ENCODE measurements at places on chromosomes 7 and 10. TPM values are rescaled to one million over a fixed set of nuclear protein-coding genes. Genes with fewer than 3 reads are reported as not detected.

GRCh38 chr10:63627396-63627795, 106.2 kb downstream of the REEP3 start:
- H3K27ac ChIP-seq, result peak overlapping the region; percentile 89
- H3K27me3 ChIP-seq, result no peaks in the 10 kb centered on the region
- H3K4me3 ChIP-seq, result no peak overlapping the region
- no peaks in the 10 kb centered on the region for H3K4me1 ChIP-seq
- DNase-seq, result no peak

GRCh38 chr10:132487241-132488135, 50.1 kb upstream of the INPP5A start:
- no peaks in the 10 kb centered on the region for H3K36me3 ChIP-seq
- H3K27ac ChIP-seq, result no peak overlapping the region
- H3K4me3 ChIP-seq, result no peak overlapping the region
- no peaks in the 10 kb centered on the region for H3K4me1 ChIP-seq

- no peak for DNase-seq
- H3K27ac ChIP-seq, result no peak overlapping the region
- H3K36me3 ChIP-seq, result no peaks in the 10 kb centered on the region
- no peaks in the 10 kb centered on the region for H3K27me3 ChIP-seq
Measured at GRCh38 chr10:65234261-65234660, 1691.6 kb upstream of the LRRTM3 start.

- H3K36me3 ChIP-seq, result no peaks in the 10 kb centered on the region
- H3K4me1 ChIP-seq, result no peaks in the 10 kb centered on the region
- H3K27me3 ChIP-seq, result no peaks in the 10 kb centered on the region
- DNase-seq, result no peak
- no peak overlapping the region for H3K27ac ChIP-seq
Measured at GRCh38 chr7:138785587-138786437, 12.0 kb upstream of the TMEM213 start.

- no peak overlapping the region for H3K27ac ChIP-seq
- no peaks in the 10 kb centered on the region for H3K4me1 ChIP-seq
- DNase-seq, result no peak
- H3K4me3 ChIP-seq, result no peak overlapping the region
- no peaks in the 10 kb centered on the region for H3K27me3 ChIP-seq
Measured at GRCh38 chr10:120387326-120387725, 69.7 kb upstream of the PLPP4 start.

GRCh38 chr10:30047430-30047829, 12.0 kb downstream of the JCAD start:
- H3K4me1 ChIP-seq, result no peaks in the 10 kb centered on the region
- no peak overlapping the region for H3K27ac ChIP-seq
- H3K27me3 ChIP-seq, result no peaks in the 10 kb centered on the region
- DNase-seq, result no peak

GRCh38 chr7:24779283-24779655, 22.0 kb upstream of the GSDME start:
- H3K4me3 ChIP-seq, result no peak overlapping the region
- no peaks in the 10 kb centered on the region for H3K27me3 ChIP-seq
- no peak for DNase-seq
- H3K4me1 ChIP-seq, result no peaks in the 10 kb centered on the region
- H3K36me3 ChIP-seq, result no peaks in the 10 kb centered on the region

- no peaks in the 10 kb centered on the region for H3K36me3 ChIP-seq
- no peaks in the 10 kb centered on the region for H3K4me1 ChIP-seq
- DNase-seq, result no peak
- H3K27me3 ChIP-seq, result no peaks in the 10 kb centered on the region
- H3K4me3 ChIP-seq, result no peak overlapping the region
- no peak overlapping the region for H3K27ac ChIP-seq
Measured at GRCh38 chr10:124005991-124006392, 87.4 kb downstream of the CHST15 start.

- H3K36me3 ChIP-seq, result no peaks in the 10 kb centered on the region
- DNase-seq, result no peak
- no peak overlapping the region for H3K27ac ChIP-seq
- H3K4me3 ChIP-seq, result no peak overlapping the region
- no peaks in the 10 kb centered on the region for H3K4me1 ChIP-seq
- H3K27me3 ChIP-seq, result no peaks in the 10 kb centered on the region
Measured at GRCh38 chr7:12220389-12221046, 9.4 kb downstream of the TMEM106B start.

- no peak overlapping the region for H3K4me3 ChIP-seq
- H3K27me3 ChIP-seq, result no peaks in the 10 kb centered on the region
- H3K27ac ChIP-seq, result no peak overlapping the region
- DNase-seq, result no peak
- no peaks in the 10 kb centered on the region for H3K4me1 ChIP-seq
- no peaks in the 10 kb centered on the region for H3K36me3 ChIP-seq
Measured at GRCh38 chr10:83075815-83076355, 1063.4 kb upstream of the GHITM start.

DNA sequence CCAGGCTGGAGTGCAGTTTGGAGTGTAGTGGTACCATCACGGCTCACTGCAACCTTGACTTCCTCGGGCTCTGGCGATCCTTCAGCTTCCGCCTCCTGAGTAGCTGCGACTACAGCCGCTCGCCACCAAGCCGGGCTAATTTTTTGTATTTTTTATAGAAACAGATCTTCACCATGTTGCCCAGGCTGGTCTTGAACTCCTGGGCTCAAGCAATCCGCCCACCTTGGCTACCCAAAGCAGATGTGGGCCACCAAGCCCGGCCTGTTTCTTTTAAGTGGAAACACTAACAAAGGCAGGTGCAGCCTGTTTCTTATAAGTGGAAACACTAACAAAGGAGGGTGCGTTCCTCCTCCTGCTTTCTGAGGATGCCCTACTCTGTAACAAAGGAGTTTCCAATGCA, 18.2 kb downstream of the PRF1 start:
- no peaks in the 10 kb centered on the region for H3K27me3 ChIP-seq
- no peak overlapping the region for H3K27ac ChIP-seq
- H3K4me3 ChIP-seq, result no peak overlapping the region

DNA sequence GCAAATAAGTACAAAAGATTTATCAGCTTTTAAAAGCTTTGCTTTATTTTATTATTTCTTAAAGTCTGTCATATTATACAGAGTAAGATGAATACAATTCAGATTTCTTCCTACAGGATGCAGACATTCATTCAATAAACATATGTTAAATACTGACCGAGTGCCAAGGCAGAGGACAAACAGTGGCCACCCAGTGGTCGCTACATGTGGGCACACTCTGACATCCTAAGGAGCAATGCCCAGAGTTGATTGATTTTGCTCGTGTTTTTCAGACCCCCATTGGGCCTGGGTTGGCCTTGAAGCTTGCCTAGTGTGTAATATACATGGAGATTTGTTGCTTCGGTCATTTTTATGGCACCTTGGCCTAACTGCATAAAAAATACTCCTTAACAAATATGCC, 201.2 kb downstream of the CCDC3 start:
- H3K27ac ChIP-seq, result no peak overlapping the region
- no peaks in the 10 kb centered on the region for H3K36me3 ChIP-seq
- H3K4me1 ChIP-seq, result no peaks in the 10 kb centered on the region
- no peak for DNase-seq

- H3K27me3 ChIP-seq, result no peaks in the 10 kb centered on the region
- H3K36me3 ChIP-seq, result no peaks in the 10 kb centered on the region
- H3K27ac ChIP-seq, result no peak overlapping the region
- H3K4me3 ChIP-seq, result no peak overlapping the region
- DNase-seq, result no peak
- no peaks in the 10 kb centered on the region for H3K4me1 ChIP-seq
Measured at GRCh38 chr10:23081221-23081750, 14.1 kb upstream of the MSRB2 start.

DNA sequence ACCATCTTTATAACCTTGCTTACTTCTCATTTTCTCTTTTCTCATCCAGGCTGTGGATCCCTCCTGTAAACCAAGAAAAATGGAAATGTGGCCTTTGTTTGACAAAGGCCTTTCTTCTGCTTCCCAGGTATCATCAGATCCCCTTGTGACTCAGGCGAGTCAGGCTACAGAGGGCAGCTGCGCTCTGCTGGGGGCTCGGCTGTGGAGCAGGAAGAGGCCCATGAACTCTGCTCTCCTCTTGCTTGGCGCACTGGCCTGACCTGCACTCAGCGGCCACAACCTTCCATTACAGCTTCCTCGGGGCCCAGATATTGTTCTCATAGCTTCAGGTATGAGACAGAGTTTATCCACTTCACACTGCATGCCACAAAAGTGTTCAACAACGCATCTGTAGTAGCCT, 457.6 kb upstream of the COBL start:
- H3K4me1 ChIP-seq, result no peaks in the 10 kb centered on the region
- DNase-seq, result no peak
- no peak overlapping the region for H3K4me3 ChIP-seq

DNA sequence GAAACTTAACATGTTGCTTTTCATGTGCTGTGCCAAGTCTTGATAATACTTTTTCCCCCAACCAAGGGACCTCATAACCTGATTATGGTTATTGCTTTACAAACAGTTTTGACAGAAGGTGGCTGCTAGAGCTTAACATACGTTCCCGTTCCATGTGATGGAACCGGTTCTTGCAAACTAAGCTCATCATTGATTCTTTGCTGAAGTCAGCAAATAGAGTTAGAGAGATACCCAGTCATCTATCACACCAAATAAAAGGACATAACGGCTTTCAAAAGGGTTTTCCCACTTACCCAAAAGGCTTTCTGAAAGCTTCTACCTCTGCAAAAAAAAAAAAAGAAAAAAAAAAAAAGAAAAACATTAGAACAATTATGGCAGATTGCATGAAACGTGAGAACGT, 230.3 kb upstream of the MDFIC start:
- H3K4me3 ChIP-seq, result no peak overlapping the region
- DNase-seq, result no peak
- H3K36me3 ChIP-seq, result no peaks in the 10 kb centered on the region
- no peaks in the 10 kb centered on the region for H3K4me1 ChIP-seq

GRCh38 chr7:116135306-116135705, 75.0 kb upstream of the TES start:
- no peaks in the 10 kb centered on the region for H3K4me1 ChIP-seq
- DNase-seq, result no peak
- no peaks in the 10 kb centered on the region for H3K27me3 ChIP-seq

DNA sequence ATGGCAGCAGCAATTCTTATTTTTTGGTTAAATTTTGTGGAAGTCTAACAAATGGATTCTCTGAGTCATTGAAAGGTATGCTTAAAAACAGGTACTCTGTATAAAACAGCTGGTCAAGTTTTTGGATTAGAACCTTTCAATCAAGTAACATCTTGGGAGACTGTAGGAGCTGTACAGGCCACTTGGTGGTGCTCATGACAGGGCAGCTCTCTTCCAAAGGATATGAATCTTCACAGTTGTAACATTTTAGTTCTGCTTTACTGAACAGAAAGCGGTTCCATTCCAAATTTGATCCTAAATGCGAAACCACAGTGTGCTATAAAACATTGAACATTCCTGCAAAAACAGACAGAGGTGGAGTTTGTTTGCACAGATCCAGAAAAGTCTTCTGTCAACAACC, 44.5 kb upstream of the AGR3 start:
- H3K36me3 ChIP-seq, result no peaks in the 10 kb centered on the region
- no peak for DNase-seq
- H3K4me3 ChIP-seq, result no peak overlapping the region
- H3K27me3 ChIP-seq, result no peaks in the 10 kb centered on the region
- no peaks in the 10 kb centered on the region for H3K4me1 ChIP-seq
- no peak overlapping the region for H3K27ac ChIP-seq

DNA sequence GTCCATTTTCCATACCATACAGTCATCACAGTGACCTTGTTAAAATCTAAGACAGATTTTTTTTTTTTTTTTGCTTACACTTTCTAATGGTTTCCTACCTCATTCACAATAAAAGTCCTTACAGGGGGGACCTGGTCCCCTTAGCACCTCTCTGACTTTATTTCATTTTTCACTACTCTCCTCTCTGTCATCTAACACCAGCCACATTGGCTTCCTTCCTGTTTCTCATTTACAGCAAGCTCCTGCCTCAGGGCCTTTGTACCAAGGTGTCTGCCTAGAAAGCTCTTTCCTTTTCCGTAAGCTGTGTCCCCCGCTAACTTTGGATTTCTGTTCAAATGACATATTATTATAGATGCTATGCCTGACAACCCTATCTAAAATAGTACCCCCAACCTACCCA, 27.7 kb downstream of the CC2D2B start:
- no peaks in the 10 kb centered on the region for H3K27me3 ChIP-seq
- DNase-seq, result no peak
- H3K4me3 ChIP-seq, result no peak overlapping the region
- H3K4me1 ChIP-seq, result no peaks in the 10 kb centered on the region
- no peaks in the 10 kb centered on the region for H3K36me3 ChIP-seq

DNA sequence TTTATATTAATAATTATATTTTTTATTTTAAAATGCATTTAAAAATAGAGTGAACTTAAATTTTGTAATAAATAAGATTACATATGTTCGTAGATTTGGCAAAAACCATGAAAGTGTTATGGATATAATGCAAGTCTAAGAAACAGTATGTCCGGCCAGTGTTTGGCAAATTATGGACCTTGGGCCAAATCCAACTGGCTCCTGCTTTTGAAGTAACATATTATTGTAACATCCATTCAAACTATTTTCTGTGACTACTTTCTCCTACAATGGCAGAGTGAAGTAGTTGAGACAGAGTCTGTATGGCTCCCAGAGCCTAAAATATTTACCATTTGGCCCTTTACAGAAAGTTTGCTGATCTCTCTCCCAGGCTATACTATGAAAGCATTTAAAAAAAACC, 38.9 kb downstream of the TMEM229A start:
- no peak for DNase-seq
- H3K4me1 ChIP-seq, result no peaks in the 10 kb centered on the region
- H3K27me3 ChIP-seq, result no peaks in the 10 kb centered on the region
- H3K4me3 ChIP-seq, result no peak overlapping the region
- H3K36me3 ChIP-seq, result no peaks in the 10 kb centered on the region

Gene SPDYE9
- total RNA-seq, result 0.14 TPM

Gene PNLIP
- total RNA-seq, result not detected

Gene CEP41
- 22.3 TPM for total RNA-seq

Gene NMT2
- total RNA-seq, result 42.7 TPM

Gene SPAM1
- not detected for total RNA-seq

Gene IMMP2L
- 69.1 TPM for total RNA-seq

Gene ANKRD30A
- total RNA-seq, result not detected

Gene TDRD1
- total RNA-seq, result 0.49 TPM

Gene PLA2G12B
- not detected for total RNA-seq

Gene GARIN1A
- not detected for total RNA-seq

Gene LRIT1
- total RNA-seq, result not detected

Gene ACTL6B
- not detected for total RNA-seq

Gene GNAT3
- total RNA-seq, result not detected

Gene ADRA2A
- 4.5 TPM for total RNA-seq
